CD4-positive, alpha-beta T cell treated with Interleukin-1 beta for 1 hour (primary cell): ENCODE measurements at places on chromosomes 2 and 18.

GRCh38 chr2:224163566-224164307 is 124.7 kb upstream of the SERPINE2 start:
- no peak for DNase-seq

- no peak for DNase-seq
Measured at GRCh38 chr18:61772293-61772848, 120.4 kb downstream of the RNF152 start.

DNA sequence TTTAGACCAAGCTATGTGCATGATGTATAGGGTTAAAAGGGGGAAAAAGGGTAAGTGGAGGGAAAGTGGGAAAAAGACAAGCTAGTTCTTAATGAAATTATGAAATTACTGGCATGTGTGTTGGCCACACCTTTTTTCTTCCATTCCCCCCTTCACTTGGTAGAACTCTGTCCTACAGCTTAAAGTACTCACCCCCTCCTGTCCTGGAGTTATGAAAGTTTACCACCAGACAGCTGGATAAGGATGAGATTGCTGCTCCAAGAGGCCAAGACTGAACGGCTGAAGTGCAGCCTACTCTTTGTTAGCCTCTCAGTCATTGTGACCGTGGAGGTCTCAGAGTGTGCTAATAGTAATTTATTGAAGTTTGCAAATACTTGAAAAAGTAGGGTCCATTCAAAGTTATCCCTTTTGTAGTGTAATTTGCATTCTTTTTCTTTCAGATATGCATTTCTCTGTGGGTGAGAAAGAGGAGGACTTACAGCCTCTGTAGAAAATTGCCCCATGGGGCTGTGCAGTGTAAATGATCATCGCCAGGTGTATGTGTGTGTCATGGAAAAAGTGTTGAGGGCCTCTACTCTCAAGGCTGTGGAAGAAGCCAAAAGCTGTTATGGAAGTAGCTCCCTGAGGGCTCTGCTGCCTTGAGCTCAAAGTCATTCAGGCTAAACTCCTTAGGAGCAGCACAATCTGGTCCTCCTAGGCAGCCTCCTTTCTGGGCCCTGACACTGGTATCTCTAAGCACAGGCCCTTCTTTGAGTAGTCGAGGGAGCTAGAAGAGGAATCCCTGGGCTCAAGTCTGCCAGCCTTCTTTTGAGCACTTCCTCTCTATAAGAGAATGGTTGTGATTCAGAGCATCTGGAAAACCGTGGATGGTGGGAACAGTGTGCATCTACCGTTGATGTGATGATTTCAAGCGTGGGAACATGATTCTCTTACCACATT is 46.2 kb downstream of the LHCGR start:
- DNase-seq = no peak

GRCh38 chr2:7963787-7964186 is 718.1 kb upstream of the ID2 start:
- DNase-seq = no peak

GRCh38 chr18:32025744-32026143 is 7.1 kb downstream of the RNF125 start:
- DNase-seq = no peak

- no peak for DNase-seq
Measured at GRCh38 chr2:192265751-192266150, 71.0 kb upstream of the TMEFF2 start.

- DNase-seq = peak; percentile 57
Measured at GRCh38 chr2:200905618-200906296, 16.6 kb downstream of the NIF3L1 start.
